ENCODE measurements at places on chromosomes 1 and 21.

DNA sequence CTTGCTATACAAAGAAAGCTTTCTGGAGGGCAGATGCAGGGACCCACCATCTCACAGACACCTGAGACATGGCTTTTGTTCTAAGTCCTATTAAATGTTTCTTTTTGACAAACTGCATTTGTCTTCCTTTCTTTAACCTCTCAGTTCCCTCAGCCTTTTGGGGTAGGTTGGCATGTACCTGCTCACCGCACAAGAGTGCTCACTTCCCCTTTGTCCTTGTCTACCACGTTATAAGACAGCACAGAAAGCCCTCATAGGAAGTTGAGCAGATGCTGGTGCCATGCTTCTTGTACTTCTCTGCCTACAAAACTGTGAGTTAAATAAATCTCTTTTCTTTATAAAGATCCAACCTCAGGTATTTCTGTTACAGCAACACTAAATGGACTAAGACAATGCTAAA lies 31.9 kb upstream of the RGS21 start:
- no peak for DNase-seq

DNA sequence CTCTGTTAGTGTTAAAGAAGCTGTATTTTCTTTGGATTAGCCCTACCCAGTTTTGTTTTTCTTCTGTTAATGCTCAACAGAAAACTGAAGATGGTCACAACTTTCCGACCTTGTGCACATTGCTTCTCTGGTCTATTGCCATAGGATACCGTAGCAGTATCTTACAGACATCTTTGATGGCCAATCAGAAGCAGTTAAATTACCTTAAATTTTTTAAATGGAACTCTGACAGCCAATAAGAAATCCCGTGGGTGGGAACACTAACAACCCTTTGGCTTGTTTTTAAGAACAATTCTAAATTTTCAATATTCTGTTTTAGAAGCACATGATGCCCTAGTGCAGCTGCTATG lies 17.2 kb downstream of the NFYC start:
- DNase-seq, result peak; percentile 94

GRCh38 chr1:109712321-109712864 lies 342 bp downstream of the GSTM5 start:
- DNase-seq, result no peak

DNA sequence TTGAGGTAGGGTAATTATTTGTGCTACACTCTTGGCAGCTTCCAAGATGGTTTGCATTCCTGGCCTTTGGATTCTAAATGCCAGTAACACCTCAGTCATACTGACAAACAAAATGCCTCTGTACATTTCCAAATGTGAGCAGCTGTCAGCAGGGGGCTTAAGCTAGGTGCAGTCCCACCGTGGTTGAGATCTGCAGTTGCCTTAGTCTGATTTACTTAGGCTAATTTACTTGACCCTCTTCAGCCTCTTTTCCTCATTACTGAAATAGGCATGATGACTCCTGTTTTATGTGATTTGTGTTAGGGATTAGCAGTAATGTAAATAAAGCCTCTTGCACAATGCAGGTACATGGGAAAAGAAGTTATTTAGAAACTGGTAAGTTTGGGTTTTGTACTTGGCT lies 13.5 kb upstream of the SPATA1 start:
- no peak for DNase-seq

- no peak for DNase-seq
These were observed 39.6 kb upstream of the ARHGAP29 start for GRCh38 chr1:94276988-94277434.

GRCh38 chr1:36950604-36951291 lies 83.6 kb downstream of the GRIK3 start:
- no peak for DNase-seq

DNA sequence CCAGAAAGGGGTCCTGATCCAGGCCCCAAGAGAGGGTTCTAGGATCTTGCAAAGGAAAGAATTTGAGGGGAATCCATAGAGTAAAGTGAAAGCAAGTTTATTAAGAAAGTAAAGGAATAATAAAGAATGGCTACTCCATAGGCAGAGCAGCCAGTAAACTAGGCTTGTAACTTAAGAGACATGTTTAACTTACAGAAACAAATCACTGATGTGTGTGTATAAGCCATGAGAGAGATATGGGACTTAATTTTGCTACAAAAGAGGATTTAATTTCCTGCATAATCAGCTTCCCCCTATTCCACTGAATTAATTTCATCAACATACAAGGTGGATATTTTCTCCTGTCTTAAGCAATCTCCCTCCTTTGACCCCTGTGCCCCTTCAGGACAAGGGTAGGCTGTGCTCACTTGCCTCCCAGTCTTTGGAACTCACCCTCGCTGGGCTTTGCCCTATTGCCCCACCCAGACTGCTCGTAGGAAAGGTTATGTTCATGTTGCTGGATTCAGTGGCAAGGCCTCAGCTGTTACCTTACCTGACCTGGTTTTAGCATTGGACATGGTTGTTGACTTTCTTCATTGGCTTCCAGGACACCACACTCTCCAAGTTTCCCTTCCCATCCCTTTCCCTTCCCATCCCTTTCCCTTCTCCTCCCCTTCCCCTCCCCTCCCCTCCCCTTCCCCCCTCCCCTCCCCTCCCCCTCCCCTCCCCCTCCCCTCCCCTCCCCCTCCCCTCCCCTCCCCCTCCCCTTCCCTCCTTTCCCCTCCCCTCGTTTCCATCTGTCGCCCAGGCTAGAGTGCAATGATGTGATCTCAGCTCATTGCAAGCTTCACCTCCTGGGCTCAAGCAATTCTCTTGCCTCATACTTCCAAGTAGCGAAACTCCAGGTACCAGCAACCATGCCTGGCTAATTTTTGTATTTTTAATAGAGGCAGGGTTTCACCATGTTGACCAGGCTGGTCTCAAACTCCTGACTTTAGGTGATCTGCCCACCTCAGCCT lies 44.6 kb downstream of the TBCE start:
- DNase-seq, result no peak

DNA sequence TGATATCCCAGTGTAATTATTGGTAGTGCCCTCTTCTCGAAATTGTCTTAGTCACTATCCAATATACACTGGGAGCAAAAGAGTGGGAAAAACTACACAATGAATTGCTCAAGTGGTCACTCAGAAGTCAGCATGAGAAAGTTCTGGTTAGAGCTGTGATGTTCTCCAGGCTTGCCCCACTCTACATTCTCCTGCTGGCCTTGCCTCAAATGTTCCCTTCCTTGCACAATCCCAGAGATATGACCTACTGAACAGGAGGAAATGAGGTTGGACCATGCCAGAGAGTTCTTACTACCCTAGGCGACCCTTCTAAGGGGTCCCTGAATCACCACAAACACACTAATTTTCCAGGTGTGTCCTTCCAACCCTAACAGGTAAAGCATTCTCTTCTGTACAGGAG lies 40.8 kb downstream of the GLUL start:
- no peak for DNase-seq

GRCh38 chr1:116226017-116226416 lies 114.8 kb downstream of the MAB21L3 start:
- no peak for DNase-seq

- DNase-seq, result no peak
These were observed 3.5 kb upstream of the SH3BGRL3 start for GRCh38 chr1:26276432-26276838.

DNA sequence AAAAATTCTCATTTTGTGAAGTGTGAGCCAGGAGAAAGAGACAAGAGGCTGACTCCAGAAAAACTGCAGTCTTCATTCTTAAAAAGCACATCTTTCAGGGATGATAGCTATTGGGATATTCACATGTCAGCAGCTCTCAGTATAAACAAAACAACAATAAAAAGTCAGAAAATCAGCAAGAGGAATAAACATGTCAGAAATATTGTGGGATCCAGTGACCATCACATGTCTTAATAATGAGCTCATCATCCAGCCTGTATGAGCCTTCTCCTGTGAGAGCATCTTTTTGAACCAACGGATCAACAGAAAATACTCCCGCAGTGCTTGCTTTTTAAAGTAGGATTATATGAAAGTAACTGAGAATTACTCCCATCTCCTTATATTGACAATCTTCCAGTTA lies 241.6 kb downstream of the SMYD3 start:
- no peak for DNase-seq

- DNase-seq, result no peak
These were observed 576.2 kb downstream of the NEGR1 start for GRCh38 chr1:71706029-71706671.

GRCh38 chr1:3628445-3628844 lies 3.6 kb downstream of the TPRG1L start:
- DNase-seq, result no peak

GRCh38 chr1:20153000-20153418 lies 13.9 kb downstream of the PLA2G2F start:
- no peak for DNase-seq

GRCh38 chr1:73097917-73098316 lies 815.6 kb upstream of the NEGR1 start:
- no peak for DNase-seq

DNA sequence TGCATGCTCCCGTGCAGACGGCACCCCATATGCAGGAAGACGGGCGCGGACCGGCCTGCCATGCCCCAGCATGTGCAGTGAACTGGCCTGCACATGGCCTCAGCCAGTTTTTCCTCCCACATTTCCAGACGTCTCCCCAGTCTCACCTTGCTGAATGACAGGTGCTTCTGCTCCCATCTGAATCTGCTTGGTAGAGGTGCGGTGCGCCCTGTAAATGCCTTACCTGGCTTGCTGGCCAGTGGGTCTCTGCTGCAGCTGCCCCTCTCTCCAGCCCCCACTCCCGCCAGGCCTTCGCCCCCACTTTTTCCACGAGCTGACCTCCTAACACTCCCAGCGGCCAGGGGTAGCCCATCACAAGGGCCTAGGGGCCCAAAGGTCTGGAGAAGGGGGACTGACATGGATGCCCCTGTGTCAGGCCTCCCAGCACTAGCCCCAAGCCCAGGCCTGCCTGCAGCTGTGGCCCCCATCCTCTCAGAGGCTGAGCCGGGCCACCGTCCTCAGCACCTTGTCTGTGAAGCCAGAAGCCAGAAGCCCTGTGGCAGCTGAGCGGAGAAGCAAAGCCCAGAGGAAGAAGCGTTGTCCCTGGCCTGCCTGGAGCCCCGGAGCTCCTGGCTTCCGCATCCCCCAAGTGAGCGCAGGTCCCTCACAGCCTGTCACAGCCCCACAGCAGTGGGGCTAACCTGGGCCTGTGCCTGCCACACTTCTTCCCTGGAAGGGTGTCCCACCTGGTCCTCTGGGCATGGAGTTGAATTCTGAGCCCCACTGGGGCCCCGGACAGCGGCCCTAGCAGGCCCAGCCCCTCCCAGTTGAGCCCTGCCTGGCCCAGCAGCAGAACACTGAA lies 3.7 kb upstream of the SLC19A1 start:
- no peak for DNase-seq

DNA sequence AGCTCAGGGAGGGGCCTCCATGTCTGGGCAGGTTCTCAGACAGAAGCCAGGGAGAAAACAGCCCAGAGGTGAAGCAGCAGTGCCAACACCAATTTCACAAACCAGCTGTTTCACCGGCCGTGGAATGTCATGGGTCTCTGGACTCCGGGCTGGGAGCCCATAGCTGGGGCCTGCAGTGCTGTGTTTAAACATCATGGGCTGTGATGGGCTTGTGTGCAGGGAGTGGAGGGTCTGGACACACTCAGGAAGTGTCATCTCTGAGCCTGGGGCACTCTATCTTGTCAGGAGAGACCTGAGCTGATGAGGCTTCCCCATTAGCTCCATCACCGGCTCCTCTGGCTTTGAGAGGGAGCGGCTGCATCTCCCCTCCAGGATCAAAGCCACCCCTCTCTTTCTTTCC lies 173.6 kb upstream of the IGSF21 start:
- no peak for DNase-seq

GRCh38 chr1:179816196-179816960 lies 61.2 kb downstream of the TOR1AIP2 start:
- DNase-seq, result no peak

- DNase-seq, result no peak
These were observed 2.8 kb upstream of the TARS2 start for GRCh38 chr1:150484431-150484830.

DNA sequence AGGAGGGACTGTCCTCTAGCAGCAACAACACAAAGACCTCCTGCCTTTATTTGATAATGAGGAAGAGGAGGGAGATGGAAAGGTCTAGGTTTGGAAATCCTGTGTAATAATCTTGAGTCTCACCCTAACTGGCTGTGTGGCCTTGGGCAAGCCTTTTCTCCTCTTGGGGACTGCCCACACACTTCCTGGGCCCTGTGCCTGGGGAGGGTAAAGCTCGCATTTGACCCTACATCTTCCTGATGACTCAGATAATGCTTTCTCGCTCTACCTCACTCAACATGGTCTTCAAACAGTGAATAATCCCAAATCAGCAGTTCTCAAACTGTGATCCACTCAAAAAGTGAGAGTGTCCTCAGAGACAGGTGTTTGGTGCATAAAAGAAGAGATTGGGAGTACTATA lies 81.2 kb downstream of the VWA5B1 start:
- DNase-seq, result no peak

- peak; percentile 64 for DNase-seq
These were observed 78.9 kb downstream of the RAP1GAP start for GRCh38 chr1:21590126-21590880.

DNA sequence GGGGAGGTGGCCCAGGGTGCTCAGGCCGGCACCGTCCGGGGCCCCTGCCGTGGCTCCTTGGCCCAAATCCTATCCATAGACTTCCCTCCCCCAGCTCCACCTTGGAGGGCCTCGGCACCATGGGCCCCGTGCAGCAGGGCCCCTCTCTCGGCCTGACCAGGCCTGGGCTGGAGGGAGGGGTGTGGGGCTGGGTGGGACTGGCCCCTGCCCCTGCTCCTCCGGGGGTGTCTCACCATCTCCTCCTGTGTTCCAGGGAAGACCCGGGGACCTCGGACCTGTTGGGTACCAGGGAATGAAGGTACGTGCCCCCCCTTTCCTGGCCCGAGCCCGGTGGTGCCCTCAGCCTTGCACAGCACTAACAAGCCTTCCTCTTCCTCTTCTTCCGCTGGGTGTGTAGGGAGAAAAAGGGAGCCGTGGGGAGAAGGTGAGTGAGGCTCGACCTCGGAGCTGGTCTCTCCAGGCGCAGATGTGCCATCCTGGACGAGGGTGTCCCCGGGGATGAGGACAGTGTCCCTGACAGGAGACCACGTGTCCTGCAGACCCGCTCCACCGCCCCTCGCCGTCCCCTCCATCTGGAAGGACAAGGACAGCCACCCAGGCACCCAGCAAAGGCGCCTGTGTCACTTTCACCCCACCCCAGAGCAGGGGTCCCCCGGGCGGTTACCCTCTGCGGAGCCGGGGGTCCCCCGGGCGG lies 7.9 kb downstream of the COL6A1 start:
- DNase-seq, result no peak

DNA sequence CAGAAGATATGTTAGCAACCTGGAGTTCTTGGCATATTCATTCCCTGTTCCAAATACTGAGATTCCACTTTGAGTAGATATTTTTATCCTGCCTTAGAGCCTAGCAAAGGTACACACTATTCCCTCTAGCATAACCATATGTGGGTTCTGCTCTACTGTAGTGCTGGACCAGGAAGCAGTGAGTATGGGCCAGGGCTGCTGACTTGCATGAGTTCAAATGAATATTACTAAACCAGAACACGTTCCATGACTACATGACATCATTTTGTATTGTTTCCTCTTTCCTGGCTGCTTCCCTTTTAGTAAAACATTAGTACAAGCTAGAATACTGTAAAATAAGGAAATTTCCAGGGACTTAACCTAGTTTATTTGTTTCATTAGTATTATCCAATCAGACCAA lies 41.1 kb downstream of the TNFSF18 start:
- DNase-seq, result no peak

GRCh38 chr1:220631238-220631815 lies 58.8 kb upstream of the C1orf115 start:
- no peak for DNase-seq

Data from NCI-H2081 treated with DMSO at 0.1 percent for 48 hours (cell line).